ENCODE measurements at places on chromosomes 11 and 22.
A peak's percentile ranks its signal among the peaks of the same experiment; 100 is the strongest.

DNA sequence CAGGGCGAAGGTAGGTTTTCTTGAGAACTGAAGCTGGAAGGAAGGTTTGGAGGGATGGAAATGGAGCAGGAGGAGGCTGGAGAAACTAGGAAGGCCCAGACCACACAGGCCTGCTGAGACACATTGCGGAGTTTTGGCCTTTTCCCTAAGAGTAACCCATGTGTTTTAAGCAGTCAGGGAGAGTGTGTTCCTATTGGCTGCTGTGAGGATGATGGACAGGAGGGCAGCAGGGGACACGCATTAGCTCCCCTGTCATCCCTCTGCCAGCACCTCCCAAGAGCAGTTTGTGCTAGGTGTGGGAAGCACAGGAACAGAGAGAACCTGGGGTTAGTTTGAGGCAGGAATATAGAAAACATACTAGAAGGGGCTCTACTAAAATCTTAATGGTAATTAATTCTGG, 842.1 kb downstream of the TBC1D22A start:
- no peak for DNase-seq

GRCh38 chr22:30185129-30185528, 61.4 kb downstream of the LIF start:
- DNase-seq, result no peak

GRCh38 chr11:103364687-103365086, 255.5 kb downstream of the DYNC2H1 start:
- no peak for DNase-seq

GRCh38 chr11:121257289-121257688, 35.3 kb upstream of the SC5D start:
- no peak for DNase-seq

DNA sequence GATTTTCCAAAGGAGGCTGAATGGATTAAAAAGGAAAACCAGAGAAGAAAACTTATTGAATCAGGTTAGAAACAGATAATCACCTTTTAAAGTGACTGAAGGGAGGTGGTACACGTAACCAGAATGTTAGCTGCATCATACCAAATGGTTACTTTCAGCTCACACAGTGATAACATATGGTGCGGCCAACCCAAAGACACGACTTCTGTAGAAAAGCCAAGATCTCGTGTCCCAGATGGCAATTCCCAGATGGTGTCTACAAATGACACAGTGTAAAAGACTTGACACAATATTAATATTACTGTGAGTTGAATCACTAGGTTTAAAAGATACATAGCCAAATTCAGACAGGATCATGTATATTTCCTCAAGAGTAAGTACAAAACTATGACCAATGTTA, 5.2 kb downstream of the PPP2R1B start:
- DNase-seq, result no peak

DNA sequence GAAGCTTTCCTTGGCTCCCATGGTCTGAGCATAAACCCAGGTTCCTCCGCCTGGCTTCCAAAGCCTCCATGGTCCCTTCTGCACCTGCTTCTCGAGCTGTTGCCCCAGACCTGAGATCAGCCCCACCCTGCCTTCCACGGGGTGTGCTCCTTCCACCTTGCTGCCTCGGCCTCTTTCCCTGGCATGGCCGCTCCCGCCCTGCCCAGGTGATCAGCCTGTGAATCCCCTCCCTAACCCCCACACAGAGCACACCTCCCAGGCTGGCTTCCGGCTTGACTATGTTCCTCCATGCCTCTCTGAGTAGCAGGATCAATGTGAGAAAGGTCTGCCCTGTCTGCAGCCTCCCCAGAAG, 2.7 kb upstream of the PPP6R3 start:
- DNase-seq, result no peak

DNA sequence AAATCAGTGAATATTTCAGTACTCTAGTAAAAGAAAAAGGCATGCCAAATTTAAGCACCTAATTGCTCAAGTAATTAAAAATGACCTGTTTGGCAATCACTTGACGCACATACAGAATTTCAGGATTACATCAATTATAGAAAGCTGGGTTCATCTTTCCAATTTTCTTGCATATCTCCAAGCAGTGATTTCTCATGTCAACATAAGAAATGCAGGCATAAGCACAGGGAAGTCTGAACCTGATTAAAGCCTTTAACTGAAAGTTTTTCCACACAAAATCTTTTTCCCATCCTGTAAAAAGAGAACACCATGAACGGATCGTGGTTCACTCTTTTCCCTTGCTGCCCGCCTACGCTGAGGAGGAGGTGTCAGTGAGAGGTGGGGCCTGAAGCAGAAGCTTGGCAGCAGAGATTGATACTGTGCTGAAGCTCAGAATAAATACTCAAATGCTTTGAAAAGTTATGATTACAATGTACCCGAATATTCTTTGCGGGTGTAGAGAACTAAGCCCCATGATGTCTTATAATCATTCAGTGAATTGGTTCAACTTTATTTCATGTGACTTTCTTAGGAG, 704.1 kb upstream of the CCDC90B start:
- no peak for DNase-seq

GRCh38 chr11:64990222-64990923, 6.4 kb downstream of the BATF2 start:
- DNase-seq, result no peak

DNA sequence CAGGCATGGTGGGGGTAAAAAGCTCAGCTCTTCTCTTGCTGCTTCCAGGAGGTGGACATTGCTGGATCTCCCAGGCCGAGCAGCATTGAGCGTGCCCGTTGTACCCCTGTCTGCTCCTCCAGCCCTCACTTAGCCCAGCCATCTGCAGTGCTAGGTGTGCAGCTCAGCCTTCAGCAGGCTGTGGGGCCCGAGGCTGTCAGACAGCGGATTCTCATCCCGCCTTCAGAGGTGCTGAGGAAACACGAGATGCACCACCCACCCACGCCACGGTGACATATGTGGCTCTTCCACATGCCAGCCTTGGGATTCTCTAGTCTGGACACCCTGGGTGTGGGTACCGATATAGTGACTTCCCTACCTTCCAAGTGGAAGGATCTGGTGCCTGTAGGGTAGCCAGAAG, 48.9 kb upstream of the NECTIN1 start:
- DNase-seq, result no peak

DNA sequence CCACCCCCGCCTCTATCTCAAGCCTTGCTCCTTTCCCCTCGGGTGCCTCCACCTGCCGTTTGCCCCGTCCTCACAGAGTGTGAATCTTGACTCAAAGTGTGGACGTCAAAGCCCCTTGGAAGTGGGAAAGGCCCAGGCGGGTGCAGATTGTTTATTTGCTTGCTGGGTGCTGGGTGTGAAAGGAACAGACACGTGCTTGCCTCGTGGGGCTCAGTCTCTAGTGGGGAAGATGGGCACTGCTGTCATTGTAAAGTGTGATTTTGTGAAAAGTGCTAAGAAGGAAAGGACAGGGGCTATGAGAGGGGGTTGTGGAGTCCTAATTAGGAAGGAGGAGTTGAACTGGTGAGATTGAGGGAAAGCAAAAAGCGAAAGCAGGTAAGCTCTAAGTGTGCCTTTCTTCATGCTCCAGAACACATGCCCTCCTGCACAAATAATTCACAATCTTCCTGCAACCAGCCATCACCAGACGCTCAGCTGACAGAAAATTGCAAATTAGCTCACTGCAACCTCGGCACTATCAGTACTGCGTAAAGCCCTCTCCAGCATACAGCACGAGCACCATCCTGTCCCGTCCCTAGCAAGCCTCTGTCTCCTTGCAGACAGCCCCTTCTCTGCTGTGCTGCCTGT, 9.7 kb upstream of the GCAT start:
- no peak for DNase-seq

DNA sequence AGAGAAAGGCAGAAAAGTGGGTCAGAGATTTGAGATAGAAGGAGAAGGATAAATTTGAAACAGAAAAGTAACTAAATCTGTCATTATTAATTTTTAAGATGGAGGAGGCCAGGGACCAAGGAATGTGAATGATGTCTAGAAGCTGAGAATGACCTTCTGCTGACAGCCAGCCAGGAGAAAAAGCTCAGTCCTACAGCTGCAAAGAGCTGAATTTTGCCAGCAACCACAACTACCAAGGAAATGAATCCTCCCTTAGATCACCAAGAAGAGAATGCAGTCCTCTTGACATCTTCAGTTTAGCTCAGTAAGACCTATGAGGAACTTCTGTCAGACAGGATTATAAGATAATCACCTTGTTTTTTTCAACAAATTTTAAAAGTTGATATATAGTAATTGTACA, 538.2 kb downstream of the LRRC4C start:
- peak; percentile 23 for DNase-seq

DNA sequence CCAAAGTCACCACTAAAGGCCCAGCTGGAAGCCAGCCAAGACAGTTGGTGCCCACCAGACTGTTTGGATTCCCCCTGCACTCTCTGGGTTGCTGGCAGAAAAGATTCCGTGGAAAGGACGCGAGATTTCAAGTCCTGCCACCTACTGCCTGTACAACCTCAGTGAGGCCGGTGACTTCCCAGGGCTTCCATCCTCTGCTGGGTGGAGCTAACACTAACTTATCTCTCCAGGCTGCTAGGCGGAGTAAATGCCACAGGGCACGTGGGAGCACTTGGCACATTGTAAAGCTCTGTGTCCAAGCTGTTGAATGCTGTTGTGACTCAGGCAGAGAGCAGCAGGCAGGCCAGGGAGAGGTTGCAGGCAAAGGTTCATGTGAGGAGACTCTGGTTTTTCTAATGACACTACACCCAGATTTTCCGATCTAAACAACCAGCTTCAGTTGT, 50.9 kb upstream of the CDON start:
- peak; percentile 67 for DNase-seq

GRCh38 chr11:83056204-83056603, 15.5 kb downstream of the RAB30 start:
- no peak for DNase-seq

GRCh38 chr11:20000351-20001134, 159.7 kb downstream of the DBX1 start:
- no peak for DNase-seq

GRCh38 chr11:102312667-102313066, 4.6 kb upstream of the BIRC3 start:
- no peak for DNase-seq

- no peak for DNase-seq
These were observed 17.8 kb downstream of the POU2AF1 start for GRCh38 chr11:111361052-111361801.

GRCh38 chr11:33634291-33634834, 66.3 kb downstream of the C11orf91 start:
- DNase-seq, result no peak

DNA sequence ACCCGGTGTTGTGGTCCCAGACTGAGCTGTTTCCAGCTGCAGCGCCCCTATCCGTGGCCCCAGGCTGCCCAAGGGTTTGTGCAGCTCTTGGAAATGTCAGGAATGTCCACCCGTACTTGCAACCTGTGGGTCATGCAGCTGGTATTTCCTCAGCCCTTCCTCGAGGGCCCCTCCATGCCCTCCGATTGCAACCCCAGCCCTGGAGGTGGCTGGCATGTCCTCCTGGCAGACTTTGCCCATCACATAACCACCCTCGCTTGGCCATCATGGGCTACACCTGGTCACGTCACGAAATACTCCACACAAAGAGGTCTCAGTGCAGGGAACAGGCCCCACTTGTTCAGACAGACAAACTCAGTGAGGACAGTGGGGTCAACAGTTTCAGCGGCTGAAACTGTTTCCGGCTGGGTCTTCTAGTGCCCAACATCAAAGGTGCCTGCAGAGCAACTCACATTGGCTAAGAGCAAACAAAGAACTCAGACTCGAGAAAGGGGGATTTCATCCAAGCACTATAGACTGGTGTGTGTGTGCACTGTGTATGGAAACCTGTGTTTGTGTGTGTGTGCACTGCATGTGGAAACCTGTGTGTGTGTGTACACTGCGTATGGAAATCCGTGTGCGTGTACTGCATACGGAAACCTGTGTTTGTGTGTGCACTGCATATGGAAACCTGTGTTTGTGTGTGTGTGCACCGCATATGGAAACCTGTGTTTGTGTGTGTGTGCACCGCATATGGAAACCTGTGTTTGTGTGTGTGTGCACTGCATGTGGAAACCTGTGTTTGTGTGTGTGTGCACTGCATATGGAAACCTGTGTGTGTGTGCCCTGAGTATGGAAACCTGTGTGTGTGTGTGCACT, 72.8 kb upstream of the CCND1 start:
- no peak for DNase-seq

- peak; percentile 76 for DNase-seq
These were observed 48.3 kb downstream of the RPUSD4 start for GRCh38 chr11:126163074-126163700.

DNA sequence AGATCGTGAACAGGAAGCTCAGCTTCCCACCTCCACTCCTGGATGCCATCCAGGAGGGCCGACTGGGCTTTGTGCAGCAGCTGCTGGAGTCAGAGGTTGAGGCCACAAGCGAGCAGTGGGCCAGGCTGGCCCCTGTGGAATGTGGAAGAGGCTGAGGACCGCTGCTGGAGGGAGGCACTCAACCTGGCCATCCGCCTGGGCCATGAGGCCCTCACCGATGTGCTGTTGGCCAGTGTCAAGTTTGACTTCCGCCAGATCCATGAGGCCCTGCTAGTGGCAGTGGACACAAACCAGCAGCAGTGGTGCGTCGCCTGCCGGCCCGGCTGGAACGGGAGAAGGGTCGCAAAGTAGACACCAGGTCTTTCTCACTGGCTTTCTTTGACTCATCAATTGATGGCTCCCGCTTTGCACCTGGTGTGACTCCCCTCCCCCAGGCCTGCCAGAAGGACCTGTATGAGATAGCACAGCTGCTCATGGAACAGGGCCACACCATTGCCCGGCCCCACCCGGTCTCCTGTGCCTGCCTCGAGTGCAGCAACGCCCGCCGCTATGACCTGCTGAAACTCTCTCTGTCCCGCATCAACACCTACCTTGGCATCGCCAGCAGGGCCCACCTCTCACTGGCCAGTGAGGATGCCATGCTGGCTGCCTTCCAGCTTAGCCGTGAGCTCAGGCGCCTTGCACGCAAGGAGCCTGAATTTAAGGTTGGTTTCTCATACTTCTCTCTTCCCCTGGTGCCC, 24.9 kb downstream of the ART5 start:
- no peak for DNase-seq

DNA sequence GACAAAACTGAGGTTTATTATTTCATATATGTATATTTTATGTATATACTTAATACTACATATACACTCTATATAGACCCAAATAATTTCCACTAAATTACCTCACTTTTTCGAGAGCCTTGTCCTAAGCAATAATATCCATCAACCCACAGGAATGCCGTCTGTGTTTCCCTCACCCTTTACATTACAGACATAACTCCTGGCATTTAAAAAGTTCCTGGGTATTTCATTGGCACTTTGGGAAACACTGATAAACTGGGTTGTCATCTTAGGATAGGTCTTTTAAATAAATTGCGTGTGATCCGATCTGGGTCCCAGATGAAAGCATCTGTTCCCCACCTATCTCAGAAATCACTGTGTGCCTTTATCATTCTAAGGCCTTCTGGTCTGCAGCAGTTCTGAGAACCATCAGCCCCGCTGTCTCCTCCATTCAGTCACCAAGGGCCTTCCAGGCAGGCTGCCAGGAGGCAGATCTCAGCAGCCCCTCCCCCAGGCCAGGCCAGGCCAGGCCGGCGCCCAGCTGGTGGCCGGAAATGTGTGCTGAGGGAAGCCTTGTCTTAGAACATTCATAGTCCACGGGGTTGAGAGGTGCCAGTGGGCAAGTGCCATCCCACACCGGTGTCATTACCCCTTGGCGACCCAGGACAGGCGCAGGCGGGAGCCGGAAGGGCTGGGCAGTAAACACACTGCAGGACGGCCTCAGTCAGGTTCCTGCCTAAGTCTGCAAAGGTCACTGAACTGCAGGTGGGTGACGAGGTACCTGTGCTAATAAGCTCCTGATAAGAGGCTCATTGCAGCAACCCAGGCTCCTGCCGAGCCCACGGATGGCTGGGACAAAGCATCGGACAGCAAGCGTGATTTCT, 3.3 kb downstream of the FGF19 start:
- DNase-seq, result peak; percentile 7
